ENCODE measurements at places on chromosomes 1 and 21.
A peak's percentile ranks its signal among the peaks of the same experiment; 100 is the strongest.

DNA sequence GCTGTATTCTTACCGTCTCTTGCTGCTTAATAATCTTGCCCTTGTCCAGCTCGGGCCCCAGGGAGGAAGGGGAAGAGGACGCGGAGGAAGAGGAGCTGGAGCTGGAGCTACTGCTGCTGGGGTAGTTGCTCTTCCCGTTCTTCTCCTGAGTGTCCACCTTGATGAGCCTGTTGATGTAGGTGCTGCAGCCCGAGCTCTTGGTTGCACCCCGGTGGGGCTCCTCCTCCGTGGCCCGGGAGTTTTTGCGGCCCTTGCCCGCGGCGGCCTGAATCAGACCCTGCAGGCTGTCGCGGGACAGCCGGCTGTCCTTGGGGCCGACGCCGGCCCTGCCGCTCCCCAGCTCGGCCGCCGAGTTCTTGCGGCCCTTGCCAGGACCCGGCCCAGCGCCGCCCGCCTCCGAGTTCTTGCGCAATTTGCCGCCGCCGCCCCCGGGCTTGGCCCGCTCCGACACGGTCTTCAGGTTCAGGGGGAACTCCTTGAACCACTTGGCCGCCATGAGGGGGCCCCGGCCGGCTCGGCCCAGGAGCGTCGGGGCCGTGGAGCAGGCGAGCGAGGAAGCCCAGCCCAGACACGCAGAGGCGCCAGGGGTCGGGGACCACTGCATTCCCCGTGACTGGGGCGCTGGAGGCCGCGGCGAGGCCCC is 475 bp upstream of the TDRD10 start:
- DNase-seq, result no peak

DNA sequence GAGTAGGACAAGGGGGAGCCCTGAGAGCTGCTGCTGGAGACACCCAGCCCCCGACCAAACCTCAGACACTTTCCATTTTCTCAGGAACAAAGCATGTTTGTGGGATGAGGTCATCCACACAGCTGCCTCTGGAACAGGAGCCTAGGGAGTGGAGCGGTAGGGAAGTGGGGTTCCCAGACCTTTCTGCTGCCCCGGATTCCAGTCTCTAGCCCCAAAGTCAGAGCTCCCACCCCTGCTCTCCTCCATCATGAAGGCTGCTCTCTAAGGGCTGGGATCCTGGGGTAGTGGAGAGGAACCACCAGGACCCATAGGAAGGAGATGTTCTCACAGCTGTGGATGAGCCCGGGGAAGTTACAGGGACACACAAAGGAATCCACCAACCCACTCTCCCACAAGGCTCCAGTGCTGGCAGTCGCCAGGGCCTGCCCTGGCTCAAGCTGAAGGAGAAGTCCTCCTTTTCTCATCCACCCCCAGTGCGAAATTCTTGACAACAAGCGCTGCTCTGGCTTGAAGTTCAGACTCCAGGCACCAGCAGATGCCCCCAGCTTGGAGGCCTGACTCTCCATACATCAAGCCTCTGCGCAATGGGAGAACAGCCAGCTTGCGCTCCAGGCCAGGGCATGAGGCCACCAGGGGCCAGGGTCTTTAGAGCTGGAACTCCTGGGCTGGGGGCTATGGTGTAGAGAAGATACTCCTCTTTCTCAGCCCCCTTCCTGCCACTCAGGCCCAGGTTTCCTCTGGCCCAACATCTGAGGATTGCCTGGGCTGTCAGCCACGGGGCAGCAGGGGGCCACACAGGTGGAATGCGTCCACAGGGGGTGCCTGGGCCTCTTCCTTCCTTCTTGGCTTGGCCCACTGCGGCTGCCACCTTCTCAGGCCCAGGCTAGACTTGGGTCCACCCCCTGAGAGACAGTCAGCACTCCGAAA is 4.5 kb downstream of the FHL3 start:
- DNase-seq, result peak; percentile 83

- no peak for DNase-seq
Measured at GRCh38 chr1:103353391-103353790, 172.1 kb upstream of the RNPC3 start.

DNA sequence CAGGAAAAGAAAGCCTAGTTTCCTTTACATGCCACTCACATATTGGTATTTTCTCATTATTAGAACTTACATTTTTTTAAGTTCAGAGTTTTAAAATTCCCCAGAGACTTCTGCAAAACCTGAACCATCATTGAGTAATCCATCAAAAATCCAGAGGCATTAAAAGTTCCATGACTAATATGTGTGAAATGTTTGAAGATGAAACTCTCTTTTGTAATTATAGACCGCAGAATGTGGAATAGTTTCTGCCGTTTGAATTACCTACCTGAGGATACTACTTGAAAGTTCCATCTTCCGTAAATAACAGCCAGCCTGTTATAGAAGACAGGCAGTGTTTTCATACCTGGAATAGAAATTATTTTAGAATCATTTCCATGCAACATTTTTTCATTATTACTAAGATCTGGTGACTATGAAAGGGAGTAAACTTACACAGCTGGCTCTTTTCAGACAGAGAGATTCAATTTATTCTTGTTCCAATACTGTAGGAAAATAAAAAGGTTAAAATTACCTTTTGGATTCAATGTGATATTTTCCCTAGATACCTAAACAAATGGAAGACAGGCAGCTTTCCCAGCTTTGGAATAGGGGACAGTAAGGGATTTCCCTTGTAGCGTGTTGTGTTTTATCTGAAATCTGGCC is 131.4 kb downstream of the ST6GALNAC5 start:
- DNase-seq, result no peak

- DNase-seq, result no peak
Measured at GRCh38 chr1:59183749-59184317, 113.1 kb upstream of the FGGY start.

GRCh38 chr21:44965251-44966022 is 25.6 kb downstream of the SLX9 start:
- DNase-seq, result no peak

GRCh38 chr1:59431566-59432294 is 134.8 kb downstream of the FGGY start:
- no peak for DNase-seq

DNA sequence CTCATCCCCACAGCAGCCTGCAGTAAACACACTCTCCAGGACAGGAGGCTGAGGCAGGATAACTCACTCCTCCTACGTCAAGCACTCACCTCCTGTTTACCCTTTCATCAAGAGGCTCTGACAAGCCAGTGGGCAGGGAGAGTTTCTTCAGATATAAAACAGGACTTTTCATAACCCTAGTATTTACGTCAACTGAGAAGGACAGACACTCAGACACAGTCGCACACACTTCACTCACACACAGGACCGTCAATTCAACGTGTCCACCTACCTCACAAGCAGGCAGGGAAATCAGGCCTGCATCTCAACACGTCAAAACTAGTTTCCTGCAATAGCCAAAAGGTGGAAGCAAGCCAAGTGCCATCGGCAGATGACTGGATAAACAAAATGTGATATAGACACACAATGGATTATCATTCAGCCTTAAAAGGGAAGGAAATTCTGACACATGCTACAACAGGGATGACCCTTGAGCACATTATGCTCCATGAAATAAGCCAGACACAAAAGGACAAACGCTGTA is 48.6 kb downstream of the ITPKB start:
- no peak for DNase-seq

GRCh38 chr21:40517646-40518045 is 329.3 kb downstream of the DSCAM start:
- DNase-seq, result no peak

DNA sequence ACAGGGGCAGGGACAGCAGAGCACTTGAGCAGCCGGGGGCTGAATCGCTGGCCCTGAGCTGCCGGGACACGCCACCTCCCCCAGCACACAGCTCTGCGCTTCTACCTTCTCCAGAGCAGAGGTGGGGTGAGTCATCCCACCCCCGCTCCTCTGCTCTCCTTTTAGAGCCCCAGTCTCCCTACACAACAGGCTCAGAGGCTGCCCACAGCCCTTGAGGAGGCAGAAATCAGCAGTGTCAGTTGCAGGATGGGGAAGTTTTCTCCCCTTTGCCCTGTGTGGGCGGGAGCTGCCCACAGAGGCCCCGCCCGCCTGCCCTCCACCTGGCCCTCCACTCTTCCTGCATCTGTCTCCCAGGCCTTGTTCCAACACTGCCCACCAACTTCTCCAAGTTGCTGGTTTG is 94.6 kb downstream of the STUM start:
- peak; percentile 79 for DNase-seq

DNA sequence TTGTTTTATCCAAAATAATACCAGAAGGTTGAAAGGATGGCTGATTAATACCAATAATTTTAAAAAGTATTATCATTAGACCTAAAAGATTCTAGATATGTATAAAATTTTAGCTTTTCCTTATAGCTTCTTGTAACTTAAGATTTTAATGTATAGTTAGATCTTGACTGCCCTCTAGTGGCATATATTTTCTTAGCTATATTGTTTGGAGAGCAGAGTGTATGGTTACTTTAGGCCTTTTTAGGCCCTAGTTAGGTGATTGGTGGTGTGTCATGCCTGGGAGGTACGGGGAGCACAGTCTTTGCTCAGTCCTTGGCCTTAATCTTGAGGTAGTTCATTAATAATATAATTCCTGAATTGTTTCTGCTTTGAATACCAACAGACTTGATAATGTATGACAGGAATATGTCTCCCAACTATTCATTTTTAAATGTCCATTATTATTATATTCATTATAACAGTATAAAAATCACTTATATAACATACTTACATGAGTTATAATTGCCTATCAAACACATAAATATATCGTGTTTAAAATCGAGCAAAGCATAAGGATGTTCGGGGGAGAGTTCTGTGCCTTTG is 328.4 kb downstream of the ZP4 start:
- DNase-seq, result peak; percentile 55

- DNase-seq, result no peak
Measured at GRCh38 chr21:25494804-25495203, 112.5 kb downstream of the MRPL39 start.

- no peak for DNase-seq
Measured at GRCh38 chr1:215256936-215257679, 174.6 kb downstream of the KCNK2 start.

- no peak for DNase-seq
Measured at GRCh38 chr1:87986130-87986866, 657.6 kb downstream of the LMO4 start.

DNA sequence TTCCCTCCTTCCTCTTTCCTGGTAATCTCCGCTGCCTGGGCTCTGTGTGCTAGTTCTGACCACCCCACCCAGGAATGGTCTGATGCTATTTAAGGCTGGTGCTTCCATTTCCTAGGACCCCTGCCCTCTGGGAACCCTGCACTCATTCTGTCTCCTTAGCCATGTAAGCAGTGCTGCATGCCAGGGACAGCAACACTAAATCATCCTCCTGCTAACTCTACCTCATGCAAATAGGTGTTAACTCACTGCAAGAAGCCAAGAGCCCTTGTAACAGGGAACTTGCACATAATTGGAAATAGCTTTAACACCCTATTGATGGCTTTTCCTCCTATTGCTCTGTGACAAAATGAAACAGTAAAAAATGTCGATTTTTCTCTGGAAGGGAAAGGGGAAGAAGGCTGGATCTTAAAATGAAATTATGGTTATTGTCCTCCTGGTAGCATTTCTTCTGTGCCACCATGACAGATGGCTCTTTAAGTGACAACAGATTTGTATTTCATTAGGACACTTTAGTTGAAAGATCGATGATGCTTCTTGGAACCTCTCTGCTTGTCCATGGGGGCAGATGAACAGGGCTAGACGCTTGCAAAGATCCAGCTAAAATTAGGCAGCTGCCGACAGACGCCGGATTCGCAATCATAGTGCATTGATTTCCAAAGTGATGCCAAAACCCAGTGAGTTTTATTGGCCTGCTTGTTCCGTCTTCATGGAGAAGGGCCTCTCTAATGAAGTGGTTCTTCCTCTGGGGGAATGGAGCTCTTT is 551.7 kb downstream of the MATN1 start:
- DNase-seq, result no peak

GRCh38 chr21:46472246-46472645 is 13.6 kb downstream of the DIP2A start:
- no peak for DNase-seq

- no peak for DNase-seq
Measured at GRCh38 chr1:157335056-157335455, 196.9 kb upstream of the ETV3 start.

DNA sequence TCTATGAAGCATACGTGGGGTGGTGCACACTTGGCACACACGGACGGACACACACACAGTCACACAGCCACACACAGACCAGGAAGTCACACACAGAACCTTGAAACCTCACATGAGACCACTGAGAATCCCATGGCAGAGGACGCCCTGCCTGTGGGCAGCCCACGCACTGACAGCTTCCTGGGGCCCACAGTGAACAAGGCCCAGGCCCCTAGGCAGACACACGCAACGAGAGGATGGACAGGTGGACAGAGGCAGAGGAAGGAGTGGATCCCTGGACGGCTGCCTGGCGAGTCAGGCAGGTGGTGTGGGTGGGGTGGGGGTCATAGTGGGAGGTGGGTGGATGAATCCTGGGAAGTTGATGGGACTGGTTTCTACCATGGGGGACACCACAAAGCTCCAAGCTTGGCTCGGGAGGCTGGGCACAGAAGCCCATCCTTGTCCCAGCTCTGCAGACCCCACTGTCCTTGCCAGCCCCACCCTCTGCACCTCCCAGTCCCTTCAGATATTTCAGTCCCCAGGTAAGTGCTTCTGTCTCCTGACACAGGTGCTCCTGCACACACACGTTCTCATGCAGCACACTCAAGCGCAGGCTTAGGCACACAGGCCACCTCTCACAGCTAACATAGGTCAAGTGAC is 49.1 kb downstream of the WNT9A start:
- no peak for DNase-seq

DNA sequence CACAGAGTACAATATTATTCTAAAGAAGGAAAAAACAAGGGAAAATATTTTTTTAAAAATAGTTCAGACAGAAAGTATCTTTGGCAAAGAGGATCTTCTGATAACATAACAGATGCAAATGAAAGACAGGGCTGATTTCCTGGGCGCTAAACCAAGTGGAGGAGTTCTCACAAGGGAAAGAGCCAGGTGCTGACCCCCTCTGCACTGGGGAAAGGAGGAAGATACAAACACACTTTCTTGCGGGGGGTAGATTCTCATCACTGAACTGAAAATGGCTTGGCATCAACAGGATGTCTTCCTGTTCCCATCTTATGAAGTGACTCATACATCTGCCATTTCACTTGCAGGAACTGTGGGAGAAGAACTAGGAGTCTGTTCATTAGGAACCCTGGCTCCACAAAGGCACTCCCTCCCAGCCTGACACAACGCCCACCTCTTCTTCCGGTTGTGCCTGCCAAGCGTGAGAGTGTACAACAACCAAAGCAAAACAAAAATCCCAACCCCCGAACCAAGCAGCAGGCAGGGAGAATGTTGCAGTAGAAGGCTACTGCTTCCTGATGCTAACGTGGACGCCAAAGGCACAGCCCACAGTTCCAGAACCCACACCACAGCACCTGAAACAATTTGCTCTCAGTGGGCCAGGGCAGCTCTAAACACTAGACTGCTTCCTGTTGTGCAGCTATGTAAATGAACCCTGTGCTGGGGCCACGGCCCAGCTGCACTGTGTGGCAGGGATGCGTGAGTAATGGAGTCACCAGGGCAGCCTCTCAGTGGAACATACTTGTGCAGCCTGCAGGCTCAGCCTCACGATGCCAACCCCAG is 51.0 kb downstream of the GADD45A start:
- peak; percentile 94 for DNase-seq

DNA sequence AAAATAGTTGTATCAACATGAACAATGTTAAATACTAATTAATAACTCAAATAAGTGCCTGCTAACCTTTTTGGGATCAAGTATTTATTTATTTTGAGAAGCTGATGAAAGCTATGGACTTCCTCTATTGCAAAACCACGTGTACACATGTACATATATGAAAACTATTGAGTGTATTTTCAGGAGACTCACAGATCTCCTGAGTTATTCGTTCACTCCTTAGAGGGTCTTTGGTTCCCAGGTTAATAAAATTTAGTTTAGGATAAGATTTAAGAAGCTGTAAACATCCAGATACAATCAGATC is 130.5 kb downstream of the DISC1 start:
- DNase-seq, result no peak
